Muscle of leg (tissue), 16 donors: ENCODE measurements at places on chromosomes 7 and 10. TPM values are rescaled to one million over a fixed set of nuclear protein-coding genes. Genes with fewer than 3 reads are reported as not detected.

The C10orf105 gene
- polyA plus RNA-seq: 0.18 TPM

The TACR2 gene
- 0.54 TPM for polyA plus RNA-seq

The TMEM229A gene
- not detected for polyA plus RNA-seq

The KIAA1217 gene
- polyA plus RNA-seq: 29.4 TPM

The MRC1 gene
- polyA plus RNA-seq: 18.6 TPM

The SLC26A3 gene
- 0.08 TPM for polyA plus RNA-seq

The RBM20 gene
- 7.7 TPM for polyA plus RNA-seq

The ORC5 gene
- 14.0 TPM for polyA plus RNA-seq

The MPP7 gene
- 7.0 TPM for polyA plus RNA-seq

The TRA2A gene
- polyA plus RNA-seq: 107 TPM

GRCh38 chr7:104943502-104944343 lies 70.3 kb upstream of the KMT2E start:
- peak; percentile 79 for DNase-seq

DNA sequence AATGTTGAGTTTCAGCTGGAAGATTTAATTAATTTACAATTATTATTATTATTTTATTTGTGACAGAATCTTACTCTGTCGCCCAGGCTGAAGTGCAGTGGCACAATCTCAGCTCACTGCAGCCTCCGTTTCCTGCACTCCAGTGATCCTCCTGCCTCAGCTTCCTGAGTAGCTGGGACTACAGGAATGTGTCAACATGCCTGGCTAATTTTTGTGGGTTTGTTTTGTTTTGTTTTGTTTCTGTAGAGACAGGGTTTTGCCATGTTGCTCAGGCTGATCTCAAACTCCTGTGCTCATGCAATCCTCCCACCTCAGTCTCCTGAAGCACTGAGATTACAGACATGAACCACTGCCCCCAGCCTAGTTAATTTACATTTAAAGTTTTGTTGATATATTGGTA lies 93.8 kb upstream of the MEOX2 start:
- DNase-seq: peak; percentile 39

DNA sequence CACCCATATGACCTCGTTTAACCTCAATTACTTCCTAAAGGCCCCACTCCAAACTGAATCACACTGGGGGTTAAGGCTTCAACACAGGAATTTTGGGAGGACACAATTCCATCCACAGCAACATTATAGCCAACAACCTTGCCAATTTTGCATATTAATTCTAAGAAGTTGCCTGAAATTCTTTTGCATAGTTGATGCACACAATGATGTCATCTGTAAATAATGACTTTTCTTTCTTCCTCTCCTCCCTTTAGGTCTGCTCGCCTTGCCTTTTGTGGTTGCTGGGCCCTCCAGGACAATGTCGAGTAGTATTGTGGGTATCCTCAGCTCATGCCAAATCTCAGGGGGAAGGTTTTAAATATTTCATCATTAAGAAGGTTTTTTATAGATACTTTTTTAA lies 16.0 kb upstream of the CAMK2B start:
- no peak for DNase-seq

GRCh38 chr10:34698248-34698831 lies 116.8 kb downstream of the PARD3 start:
- no peak for DNase-seq

DNA sequence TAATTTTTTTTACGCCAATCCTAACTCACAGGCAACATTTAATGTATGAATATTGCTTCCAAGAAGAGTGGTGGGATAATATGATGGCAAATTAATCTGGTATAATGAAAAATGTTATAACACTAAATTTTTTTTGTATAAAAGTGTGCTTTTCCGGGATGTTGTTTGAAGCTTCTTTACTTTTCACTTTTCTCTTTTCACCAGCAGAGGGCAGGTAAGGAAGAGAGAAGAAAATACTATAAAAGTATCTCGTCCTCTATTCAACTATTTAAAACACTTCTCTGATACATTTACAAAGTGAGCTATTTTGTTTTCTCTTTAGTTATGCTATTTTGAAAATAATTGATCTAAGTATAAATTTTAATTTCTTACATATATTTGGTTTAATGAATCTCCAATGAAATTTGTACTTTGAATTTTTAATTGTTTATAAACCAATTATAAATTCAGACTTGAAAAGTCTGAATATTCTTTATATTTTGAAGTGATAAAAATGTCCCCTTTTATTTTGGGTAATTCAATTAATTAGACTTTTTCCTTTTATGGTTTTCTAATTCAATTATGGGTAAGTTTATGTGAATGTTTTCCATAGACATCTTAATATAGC lies 20.7 kb upstream of the CFTR start:
- DNase-seq: peak; percentile 28

GRCh38 chr7:91041141-91041540 lies 223.1 kb upstream of the FZD1 start:
- DNase-seq: peak; percentile 68

GRCh38 chr7:24830440-24831050 lies 73.3 kb upstream of the GSDME start:
- DNase-seq: no peak

DNA sequence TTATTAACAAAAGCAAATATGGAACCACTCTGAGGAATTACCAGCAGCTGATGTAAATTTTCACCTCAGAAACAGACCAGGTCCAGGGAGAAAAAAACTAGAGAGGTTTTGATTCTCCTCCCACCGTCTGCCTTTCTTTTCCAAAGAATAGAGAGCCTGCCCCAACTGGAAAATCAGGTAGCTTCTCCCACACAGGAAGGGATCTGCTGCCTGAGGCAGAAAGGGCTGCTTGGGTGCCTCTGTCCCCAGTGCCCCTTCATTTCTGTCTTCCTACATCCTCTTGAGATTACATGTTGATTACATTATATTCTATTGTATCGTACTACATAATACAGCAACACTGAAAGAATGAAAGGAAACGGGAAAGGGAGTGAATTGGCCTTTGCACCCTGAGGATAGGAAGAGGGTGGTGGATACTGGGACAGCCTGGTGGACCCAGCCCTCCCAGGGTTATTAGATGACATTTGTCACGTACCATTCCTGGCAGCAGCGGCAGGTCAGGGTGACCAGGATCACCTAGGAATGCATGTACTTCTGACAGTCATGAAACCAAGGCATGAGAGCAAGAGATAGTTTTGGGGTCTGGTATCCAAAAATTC lies 8.9 kb downstream of the ST8SIA6 start:
- DNase-seq: no peak

GRCh38 chr10:33325929-33326328 lies 8.5 kb downstream of the NRP1 start:
- DNase-seq: no peak

DNA sequence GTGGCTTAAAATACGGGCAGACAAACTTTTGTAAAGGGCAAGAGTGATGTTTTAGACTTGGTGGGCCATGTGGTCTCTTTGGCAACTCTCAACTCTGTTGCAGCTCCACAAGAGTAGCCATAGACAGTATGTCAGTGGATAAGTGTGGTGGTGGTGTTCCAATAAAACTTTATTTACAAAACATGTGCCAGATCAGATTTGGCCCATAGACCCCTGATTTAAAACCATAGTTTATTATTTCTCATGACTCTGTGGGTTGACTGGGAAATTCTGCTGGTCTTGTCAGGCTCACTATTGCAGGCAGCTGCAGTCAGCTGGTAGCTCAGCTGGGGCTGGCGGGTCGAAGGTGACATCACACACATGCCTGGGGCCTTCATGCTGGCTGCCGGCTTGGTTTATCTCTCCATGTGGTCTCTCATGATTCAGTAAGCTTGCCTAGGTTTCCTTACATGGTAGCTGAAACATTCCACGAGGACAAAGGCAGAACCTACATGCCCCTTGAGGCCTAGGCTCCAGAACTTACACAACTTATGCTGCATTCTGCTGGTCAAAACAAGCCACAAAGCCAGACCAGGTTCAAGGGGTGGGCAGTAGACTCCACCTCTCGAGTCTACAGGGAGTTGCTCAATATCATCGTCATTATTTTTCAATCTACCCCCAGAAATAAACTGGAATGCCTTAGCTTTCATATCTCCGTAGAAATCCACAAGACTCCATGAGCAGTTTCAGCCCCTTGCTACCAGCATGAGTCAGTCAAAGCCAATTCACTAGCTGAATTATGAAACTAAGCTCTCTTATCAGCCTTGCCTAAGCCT lies 245.7 kb downstream of the WDR11 start:
- DNase-seq: no peak

DNA sequence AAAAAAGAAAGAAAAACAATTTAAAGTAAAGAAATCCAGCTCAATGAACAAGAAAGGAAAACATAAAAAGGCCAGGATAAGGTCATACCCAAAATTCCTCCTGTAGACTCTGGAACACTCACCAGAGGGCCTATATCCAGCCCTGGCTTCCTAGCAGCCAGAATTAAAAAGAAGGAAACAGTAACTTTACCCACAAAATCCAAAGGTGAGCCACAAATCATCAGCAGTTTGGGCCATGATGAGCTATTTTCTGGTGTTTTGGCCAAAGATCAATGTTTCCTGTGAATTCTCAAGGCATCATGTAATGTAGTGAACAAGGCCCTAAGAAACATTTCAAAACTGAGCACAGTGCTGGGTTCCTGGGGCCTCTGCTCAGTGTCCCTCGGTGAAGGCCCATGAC lies 87.8 kb downstream of the LARP4B start:
- DNase-seq: no peak

- peak; percentile 25 for DNase-seq
These were observed 42.6 kb upstream of the DNAH11 start for GRCh38 chr7:21500117-21500832.

- DNase-seq: no peak
These were observed 45.7 kb downstream of the ESYT2 start for GRCh38 chr7:158783595-158783994.

- DNase-seq: peak; percentile 70
These were observed 123.2 kb downstream of the TACC2 start for GRCh38 chr10:122112021-122112616.

DNA sequence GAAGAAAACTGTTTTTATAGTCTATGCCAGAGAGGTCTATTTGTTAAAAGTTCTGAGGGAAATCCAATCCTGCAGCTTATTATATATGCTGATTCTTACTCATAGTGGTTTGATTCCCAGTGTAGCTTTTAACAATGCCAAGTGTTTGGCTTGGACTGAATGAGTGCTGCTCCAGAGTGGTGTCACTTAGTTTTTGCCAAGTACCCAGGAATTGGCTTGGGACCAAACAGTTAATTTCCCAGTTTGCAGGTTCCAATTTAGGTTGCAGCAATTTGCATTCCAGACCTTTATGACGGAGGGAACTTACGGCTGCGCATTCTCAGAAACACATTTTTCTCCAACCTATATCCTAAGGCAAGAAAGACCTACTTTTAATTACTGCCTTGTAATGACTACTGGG lies 32.4 kb downstream of the NSUN6 start:
- no peak for DNase-seq

DNA sequence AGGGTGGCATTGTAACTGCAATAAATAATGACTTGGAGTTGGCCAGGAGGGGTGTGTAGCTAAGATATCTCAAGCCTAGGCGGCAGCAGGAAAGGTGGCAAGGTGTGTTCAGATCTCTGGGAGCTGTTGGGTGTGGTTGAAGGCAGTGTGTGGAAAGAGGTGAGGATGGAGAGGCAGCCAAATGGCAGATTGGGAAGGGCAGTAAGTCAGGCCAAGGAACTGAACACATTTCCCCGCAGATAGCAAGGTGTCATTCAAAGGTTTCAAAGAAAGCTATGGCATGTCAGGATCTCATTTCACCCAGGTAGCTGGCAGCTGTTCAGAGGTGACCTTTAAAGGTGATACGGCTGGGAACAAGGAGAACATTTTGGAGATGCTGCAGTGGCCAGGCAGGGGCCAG lies 586.0 kb upstream of the MGMT start:
- DNase-seq: no peak
